Erythroblast (primary cell): ENCODE measurements at places on chromosomes 11 and 22.

DNA sequence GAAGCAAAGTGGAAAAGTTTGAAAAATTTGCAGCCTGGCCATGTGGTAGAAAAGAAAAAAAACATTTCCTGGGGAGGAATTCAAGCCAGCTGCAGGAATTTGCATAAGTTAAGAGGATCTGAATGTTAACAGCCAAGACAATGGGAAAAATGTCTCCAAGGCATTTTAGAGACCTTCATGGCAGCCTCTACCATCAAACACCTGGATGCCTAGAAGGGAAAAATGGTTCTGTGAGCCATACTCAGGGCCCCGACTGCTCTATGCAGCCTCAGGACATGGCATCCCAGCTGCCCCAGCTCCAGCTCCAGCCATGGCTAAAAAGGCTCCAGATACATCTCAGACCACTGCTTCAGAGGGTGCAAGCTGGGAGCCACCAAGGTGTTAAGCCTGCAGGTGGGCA is 149.1 kb upstream of the SOX6 start:
- DNase-seq, result no peak

- DNase-seq, result no peak
Observed at GRCh38 chr11:132858223-132858622, 674.1 kb downstream of the OPCML start.

DNA sequence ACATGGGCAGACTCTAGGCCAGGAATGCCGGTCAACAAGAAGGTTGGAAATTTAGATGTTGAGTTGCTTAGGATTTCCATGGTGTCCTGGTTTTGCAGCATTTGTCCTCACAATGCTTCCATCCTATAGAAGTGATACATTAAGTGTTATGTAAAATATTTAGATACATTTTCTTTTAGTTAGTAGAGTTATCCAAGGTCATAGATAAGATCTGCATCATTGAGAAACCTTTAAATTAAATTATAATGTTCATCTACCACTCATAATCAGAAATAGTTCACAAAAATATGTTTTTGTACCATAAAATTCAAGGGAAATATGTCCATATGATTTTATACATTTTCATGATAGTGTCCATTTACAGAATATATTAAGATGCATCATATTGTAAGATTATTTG is at the start of gene OR51F1:
TSS of gene OR51F1 (minus strand) at position 101 of the 400 bp plus-strand sequence. CDS start at position 101, 0 bp downstream.
- DNase-seq, result no peak

DNA sequence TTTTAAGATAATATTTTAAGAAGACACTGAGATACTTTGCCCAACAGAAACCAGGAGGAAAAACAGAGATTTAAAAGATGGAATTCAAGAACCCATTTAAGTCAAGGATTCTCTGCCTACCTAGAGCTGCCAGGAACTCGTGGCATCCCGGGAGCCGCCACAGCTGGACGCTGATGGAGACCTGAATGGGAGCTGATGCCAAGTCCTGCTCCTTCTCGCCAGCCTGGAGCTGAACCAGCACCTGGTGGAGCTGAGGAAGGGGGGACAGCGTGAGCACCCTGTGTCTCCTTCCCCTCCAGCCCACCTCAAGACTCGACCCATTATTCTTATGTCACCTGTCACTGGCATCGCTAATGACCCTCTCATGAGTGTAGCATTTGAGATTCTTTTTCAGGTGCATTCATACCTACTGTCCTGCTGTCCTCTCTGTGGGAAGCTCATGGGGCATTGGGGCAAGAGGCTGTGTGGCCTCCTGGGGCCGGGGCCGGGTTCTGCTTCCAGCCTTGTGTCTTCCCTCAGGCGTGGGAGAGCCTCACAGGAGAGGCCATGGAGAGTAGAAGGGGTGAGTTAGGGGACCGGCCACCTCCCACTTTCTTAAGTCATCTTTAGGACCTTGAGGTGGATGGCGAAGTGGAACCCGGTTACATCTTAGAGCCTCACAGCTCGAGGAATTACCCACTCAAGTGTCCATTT is 70.8 kb upstream of the PITPNB start:
- no peak for DNase-seq

DNA sequence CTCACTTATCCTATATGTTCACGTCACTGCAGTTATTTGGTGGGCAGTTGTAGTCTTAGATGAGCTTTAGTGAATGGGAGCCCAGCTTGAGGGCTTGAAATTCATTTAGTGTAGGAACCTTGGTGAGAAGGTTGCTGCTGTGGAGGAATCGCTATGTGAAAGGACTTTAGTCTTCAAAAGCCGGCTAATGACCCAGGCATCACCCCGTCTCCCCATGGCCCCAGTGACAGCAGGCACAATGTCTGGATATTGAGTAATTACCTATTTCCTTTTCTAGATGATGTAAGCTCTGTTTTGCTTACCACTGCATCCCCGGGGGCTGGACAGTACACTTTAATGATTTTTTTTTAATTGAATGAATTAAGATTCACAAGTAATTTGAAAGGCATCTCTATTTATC is 283.2 kb downstream of the ST3GAL4 start:
- no peak for DNase-seq

- DNase-seq, result no peak
Observed at GRCh38 chr11:123505546-123506299, 75.7 kb downstream of the GRAMD1B start.

GRCh38 chr11:117613521-117613920 is 183.5 kb downstream of the DSCAML1 start:
- DNase-seq, result no peak

DNA sequence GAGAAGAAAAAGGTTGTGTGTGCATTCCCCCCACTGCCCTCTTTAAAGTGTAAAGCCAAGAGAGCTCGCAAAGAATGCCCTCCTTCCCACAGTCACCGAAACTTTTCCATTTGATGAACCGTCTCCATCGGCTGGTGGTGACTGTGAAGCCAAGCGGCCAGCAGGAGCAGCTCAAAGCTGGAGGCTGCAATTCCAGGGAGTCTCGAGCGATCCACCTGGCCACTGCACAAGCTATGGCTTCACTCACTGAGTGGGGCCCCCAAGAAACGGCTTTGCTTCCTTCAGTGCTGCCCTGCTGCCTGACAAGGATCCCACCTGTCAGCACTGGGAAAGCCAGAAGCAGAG is 117.7 kb downstream of the ABTB2 start:
- DNase-seq, result no peak

GRCh38 chr11:134425816-134426536 is 13.9 kb upstream of the B3GAT1 start:
- no peak for DNase-seq

GRCh38 chr11:65293909-65294381 is 20.7 kb upstream of the CDC42EP2 start:
- no peak for DNase-seq

DNA sequence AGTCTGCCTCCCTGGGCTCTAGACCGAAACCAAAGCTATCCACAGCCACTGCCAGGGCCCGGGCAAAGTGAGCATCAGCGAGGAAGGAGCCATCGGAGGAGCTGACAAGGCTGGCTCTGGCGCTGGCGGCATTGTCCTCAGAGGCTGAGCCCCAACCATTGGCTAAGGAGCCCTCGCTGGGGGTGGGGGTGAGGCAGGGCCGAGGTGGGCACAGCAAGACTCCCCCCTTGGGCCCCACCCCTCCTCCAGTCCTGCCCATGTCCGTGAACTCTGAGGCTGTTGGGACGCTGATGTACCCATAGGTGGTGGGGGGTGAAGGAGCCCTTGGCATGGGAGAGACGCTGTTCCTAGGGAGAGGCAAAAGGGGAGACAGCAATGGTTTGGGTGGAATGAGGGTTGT is 11.2 kb downstream of the ROBO4 start:
- no peak for DNase-seq

GRCh38 chr11:78416285-78417174 is 1.1 kb downstream of the GAB2 start:
- peak; percentile 81 for DNase-seq

- no peak for DNase-seq
Observed at GRCh38 chr11:15577519-15577918, 462.8 kb downstream of the INSC start.

GRCh38 chr22:42544686-42545085 is 9.1 kb upstream of the SERHL2 start:
- DNase-seq, result no peak

DNA sequence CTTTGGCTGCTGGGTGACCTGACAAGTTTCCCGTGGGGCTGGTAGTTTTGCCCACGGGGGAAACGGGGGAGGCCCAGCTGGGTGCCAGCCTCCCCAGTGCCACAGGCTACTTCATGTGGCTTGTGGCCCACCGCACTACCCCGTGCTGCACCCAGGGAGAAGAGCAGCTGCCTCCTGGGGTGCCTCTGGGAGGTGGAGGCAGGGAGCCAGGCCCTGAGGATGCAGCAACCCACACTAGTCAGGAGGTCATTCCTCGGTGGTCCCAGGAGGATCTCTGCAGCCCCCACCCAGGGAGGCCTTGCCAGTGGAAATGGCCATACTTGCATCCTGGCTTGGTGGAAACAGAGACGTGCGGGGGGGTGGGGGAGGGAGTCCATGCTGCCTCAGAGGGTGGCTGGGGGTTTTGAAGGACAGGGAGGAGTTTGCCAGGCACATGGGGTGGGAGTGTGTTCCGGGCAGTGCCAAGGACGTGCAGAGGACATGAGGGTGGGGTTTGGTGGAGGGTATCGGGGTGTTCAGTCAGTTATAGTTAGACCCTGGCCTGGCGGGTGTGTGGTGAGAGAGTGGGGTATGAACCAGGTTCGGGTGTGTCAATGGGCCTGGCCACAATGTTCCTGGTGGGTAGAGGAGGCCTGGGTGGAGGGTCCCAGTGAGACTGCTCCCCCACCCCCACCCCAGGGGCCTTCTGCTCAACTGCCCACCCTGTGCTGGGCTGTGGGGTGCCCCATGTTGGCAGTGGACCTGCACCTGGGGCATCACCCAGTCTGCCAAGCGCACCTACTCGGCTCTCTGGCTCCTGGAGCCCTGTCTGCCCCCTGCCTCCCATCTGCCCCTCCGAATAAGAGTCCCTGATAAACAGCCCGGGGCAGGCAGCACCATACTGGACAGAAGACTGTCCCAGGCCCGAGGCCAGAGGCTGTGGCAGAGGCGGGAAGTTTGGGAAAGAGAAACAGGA is 3.8 kb downstream of the PIM3 start:
- no peak for DNase-seq

DNA sequence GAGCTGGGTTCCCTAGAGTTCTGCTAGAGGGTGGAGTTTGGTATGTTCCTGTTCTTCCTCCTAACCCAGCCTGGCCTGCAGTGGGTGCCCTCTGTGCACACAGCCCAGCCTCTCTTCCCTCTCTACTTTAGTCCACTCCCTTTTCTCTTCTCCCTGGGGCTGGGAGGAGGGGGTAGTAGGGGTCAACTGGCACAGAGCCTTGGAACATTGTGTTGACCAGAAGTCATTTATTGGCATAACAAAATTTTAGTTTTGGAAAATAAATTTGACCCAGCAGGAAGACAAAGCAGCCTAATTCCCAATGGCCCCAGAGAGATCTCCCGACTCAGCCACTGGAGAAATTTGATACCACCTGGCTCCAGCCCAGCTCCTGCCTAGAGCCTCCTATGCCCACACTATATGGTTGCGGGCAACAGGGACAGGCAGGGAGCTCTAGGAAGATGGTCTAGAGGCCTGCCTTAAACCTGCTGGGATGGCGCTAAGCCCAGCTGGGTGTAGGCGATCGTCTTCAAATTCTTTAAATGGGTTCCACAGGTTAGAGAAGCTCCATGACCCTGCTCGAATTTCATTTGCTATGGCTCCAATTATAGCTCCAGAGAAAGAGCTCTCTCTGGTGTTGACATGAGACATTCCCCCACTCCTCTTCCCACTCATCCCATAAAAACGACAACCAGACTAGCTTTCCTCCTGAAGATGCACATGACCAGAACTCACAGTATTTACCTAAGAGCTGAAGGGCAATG is 9.9 kb downstream of the PCSK7 start:
- DNase-seq, result no peak

DNA sequence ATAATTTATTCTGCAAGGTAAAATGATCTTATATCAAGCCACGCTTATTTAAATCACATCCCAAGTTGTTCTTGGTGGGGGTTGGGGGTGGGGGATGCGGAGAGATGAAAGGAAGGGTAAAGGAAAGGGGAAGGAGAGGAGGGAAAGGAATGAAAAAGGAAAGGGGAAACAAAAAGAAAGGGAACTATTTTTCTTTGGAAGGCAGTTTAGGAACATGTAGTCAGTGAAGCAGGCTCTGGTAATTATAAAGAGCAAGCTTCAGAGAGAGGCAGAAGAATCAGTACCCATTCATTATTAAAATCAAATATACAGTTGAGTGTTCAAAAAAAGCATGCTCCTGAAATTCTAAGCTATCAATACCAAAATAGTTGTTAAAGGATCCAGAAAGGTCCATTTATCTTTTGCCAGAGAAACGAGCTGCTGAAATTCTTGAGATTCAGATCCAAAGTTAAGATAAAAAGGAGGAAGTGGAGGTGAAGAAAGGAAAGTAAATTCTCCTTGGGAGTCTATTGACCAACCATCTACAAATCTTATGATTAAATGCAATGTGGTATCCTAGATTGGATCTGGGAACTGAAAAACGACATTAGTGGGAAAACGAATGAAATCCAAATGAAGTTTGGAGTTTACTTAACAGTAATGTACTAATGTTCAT is 107.4 kb downstream of the SGSM3 start:
- no peak for DNase-seq

DNA sequence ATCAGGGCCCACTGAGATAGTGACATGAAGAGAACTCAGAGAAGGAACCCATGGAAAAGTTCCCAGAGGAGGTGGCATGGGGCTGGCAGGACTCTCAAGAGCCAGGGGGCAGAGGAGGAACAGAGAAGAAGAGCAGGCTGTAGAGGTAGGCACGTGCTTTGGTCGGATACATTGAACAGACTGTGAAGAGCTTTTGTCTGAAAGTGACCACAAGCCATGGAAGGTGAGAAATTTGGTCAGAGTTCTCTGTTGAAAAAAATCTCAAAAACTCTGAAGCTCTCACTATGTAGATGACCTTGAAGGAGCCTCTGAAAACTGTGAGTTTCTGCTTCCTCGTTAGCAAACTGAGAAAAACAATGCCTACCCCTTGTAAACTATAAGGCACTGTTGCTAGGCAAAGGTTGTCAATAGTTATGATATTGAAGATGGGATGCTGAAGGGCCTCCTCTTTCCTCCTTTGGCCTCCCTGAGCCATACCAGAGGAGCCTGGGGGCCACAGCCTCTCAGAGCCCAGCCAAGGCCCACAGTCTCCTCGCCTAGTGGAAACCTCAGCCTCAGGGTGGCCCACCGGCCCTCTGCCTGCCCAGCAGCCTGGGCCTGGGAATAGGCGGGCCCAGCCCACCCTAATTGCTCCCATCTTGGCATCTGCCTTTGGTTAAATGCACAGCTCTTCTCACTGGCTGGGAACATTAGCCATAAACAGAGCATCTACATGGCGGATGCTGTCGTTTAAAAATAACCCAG is 415.7 kb downstream of the SOX6 start:
- DNase-seq, result no peak

GRCh38 chr11:75441804-75442132 is 8.8 kb upstream of the KLHL35 start:
- DNase-seq, result no peak
